Uterine smooth muscle cell (primary cell): ENCODE measurements at places on chromosomes 6 and 20. TPM values are rescaled to one million over a fixed set of nuclear protein-coding genes. Genes with fewer than 3 reads are reported as not detected.

The RNF144B gene
- total RNA-seq, result 0.55 and 0.62 TPM in 2 replicates

The ULBP2 gene
- total RNA-seq, result 2.6 and 4.1 TPM in 2 replicates

The HLA-A gene
- total RNA-seq, result 202 and 369 TPM in 2 replicates

The ZNF311 gene
- total RNA-seq, result 1.7 and 2.9 TPM in 2 replicates

The PRSS16 gene
- total RNA-seq, result 0.11 and 0.50 TPM in 2 replicates
